Lower leg skin (tissue), 4 donors: ENCODE measurements at places on chromosomes 3 and 15. TPM values are rescaled to one million over a fixed set of nuclear protein-coding genes. Genes with fewer than 3 reads are reported as not detected.

DNA sequence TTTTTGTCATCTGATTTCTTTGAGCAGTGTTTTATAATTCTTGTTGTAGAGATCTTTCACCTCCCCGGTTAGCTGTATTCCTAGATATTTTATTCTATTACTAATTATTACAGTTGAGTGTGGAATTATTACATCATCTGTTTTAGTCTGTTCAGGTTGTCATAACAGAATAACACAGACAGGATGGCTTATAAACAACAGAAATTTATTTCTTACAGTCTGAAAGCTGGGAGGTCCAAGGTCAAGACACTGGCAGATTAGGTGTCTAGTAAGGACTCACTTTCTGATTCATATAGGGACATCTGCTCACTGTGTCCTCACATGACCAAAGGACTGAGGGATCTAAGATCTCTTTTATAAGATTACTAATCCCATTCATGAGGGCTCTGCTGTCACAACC lies 121.3 kb upstream of the THBS1 start:
- no peak for DNase-seq

GRCh38 chr3:187210091-187210490 lies 12.8 kb downstream of the RTP1 start:
- no peak for DNase-seq

- no peak for DNase-seq
Measured at GRCh38 chr15:80747317-80748053, 31.7 kb upstream of the CEMIP start.

DNA sequence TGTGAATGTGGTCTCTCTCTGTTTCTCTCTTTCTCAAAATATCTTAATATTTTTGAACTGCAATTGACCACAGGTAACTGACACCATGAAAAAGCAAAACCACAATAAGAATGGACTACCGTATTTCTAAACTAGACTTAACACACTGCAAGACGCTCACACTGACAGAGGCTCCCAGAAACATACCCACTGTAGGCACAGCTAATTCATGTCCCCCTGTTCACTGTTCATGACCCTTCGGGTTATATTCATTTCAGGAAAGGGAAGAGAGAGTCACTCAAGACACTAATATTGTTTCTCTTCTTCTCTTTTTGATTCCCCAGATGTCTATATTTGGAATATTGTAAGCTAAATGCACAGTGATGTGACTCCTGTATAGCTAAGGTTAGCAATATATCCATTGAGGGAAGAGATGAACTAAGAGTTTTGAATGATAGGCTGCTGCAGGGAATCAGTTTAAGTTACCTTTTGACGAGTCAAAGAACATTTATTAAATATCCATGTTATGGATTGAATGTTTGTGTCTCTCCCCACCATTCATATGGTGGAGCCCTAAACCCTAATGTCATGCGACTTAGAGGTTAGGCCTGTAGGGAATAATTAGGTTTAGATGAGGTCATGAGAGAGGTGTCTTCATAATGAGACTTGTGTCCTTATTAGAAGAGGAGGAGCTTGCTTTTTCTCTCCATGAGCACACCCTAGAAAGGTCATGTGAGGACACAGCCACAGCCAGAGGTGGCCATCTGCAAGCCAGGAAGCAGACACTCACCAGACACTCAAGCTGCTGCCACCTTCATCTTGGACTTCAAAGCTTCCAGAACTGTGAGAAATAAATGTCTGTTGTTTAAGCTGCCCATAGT lies 216.6 kb upstream of the GRM7 start:
- DNase-seq = no peak

DNA sequence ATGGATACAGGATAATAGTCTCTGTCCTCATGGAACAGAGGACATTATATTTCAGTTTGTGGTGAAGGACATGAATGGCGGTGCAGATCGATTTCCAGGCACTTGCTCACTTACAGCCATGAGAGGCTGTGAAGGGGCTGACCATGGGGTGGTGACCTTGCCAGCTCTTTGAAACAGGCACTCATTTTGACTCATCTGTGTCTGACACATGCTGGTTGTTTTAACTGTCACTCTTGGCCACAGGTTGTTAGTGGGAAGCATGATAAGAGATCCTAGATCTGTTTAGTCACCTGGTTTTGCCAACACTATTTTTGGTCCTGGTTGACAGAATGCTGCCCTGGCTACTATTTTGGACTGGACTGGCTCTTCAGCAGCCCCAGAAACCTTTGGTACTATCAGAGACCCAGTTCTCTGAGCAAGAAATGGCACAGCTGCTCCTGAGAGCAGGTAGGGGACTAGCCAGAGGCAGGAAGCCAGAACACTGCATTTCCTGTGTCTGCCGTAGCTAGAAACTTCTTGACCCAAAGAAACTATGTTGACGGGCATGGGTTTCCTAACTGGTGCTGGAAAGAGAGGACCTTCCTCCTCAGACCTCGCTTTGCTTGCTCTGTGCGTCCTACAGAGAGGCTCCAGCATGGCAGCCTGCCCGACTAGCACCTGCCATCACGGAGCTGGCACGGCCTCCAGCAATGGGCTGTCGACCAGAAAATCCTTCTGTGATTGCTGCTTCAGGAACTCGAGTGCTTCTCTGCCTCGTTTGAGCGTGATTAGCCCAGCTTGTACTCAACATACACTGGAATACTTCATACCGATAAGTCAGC lies 6.3 kb downstream of the PXYLP1 start:
- peak; percentile 76 for DNase-seq

SEMA6D gene
- total RNA-seq = 6.4 TPM

DNA sequence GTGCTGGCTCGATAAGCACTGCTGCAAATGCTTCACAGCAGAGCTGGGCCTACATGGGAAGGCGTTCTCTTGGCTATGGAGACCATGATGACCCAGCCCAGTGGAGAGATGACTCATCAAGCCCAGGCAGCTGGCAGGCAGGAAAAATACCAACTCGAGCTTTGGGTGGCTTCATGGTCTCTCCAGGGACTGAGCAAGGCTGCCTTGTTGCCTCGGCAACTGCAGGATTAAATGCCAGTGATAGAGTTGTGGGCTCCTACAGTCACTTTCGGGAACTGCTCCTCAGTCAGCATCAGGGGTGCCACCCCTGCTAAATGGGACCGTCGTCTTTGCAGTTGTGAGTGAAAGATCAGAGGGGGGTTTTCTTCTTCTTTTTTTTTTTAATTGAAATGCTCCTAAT lies 54.6 kb upstream of the MYZAP start:
- DNase-seq = peak; percentile 35

DNA sequence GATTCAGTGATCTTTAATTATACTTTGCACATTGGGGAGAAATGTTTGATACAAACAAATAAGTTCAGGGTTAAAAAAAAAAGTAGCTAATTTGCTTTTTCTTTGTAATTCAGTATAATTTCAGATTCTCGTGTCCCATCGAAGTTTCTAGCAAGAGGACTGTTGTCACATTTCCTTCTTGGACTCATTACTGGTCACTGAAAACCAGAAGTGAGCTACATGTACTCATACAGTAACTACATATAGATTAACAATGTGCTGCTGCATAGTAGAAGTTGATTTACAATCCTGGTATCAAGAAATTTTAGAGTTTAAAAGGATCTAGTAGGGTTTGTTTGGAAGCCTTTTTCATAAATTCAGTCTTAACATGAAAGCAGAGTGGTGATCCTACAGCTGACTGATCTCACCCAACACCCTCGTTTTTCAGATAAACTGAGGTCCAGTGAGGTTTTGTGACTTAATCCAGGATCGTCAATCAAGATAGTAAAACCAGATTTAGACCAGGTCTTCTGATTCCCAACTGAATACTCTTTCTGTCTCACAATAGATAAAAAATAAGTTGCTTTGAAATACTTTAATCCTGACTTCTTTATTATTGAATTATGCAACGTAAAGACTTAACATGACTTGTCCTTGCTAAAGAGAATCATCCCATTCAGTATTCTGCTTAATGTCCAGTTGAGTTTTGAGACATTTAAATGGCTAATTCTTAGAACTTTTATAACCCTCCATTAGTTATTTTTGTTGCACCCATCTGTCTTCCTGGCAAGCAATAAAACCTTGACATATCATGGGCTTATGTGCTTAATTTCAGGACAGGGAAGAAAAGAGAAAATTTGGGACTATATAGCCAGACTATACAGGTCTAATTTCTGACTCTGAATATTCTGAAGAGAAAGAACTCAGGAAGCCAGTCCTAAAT lies 2.8 kb downstream of the SEC62 start:
- no peak for DNase-seq

- DNase-seq = no peak
Measured at GRCh38 chr3:17432236-17432635, 310.2 kb downstream of the TBC1D5 start.
